8988T (cell line): ENCODE measurements at places on chromosomes 12 and 14.
A peak's percentile ranks its signal among the peaks of the same experiment; 100 is the strongest.

DNA sequence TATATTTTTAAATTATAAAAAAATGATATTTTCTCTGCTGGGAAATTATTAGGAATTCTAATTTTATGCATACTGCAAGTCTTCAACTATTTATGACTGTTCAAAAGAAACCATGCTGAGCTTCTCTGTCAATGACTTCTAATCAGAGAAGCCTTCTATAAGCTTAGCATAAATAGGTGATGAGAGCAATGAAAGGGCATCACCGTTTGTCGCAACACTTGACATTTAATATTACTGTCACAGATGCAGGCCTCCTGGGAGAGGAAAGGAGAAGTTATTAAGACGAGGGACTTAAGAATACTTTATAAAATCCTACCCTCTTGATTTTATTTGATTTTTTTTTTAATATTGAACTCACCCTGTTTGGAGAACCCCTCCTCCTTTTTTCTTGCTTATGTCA, 69.8 kb downstream of the CAPZA3 start:
- DNase-seq = no peak

GRCh38 chr14:97724265-97724731, 927.1 kb downstream of the VRK1 start:
- DNase-seq = no peak

- DNase-seq = no peak
Measured at GRCh38 chr14:75456997-75457335, 29.1 kb downstream of the JDP2 start.

- DNase-seq = no peak
Measured at GRCh38 chr12:132063491-132063890, 80.6 kb downstream of the DDX51 start.

DNA sequence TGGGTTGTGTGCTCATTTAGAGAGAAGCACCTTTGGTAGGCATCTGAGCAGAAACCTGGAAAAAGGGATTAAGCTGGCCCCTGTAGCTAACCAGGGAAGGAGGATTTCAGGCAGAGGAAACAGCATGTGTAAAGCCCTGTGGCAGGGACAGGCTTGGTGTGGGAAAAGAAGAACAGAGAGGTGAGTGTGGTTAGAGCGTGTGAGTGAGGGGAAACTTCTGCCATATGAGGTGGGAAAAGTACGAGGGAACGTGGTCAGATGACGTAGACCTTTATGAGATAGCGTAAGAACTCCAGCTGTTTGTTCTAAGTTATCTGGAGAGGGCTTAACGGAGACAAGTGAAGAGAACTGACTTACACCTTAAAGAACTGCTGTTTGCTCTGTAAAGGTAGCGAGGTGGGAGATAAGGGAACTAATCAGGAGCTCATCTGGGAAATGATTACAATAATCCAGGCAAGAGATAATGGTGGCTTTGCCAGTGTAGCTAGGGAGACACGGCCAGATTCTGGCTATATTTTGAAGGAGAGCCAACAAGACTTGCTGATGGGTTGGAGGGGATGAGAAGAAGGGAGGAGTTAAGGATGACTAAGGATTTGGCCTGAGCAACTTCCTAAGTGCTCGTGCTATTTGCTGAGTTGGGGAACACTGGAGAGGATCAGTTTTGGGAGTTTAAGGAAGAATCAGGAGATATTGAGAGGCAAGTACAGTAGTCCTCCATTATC, 234.0 kb downstream of the ETNK1 start:
- DNase-seq = no peak

DNA sequence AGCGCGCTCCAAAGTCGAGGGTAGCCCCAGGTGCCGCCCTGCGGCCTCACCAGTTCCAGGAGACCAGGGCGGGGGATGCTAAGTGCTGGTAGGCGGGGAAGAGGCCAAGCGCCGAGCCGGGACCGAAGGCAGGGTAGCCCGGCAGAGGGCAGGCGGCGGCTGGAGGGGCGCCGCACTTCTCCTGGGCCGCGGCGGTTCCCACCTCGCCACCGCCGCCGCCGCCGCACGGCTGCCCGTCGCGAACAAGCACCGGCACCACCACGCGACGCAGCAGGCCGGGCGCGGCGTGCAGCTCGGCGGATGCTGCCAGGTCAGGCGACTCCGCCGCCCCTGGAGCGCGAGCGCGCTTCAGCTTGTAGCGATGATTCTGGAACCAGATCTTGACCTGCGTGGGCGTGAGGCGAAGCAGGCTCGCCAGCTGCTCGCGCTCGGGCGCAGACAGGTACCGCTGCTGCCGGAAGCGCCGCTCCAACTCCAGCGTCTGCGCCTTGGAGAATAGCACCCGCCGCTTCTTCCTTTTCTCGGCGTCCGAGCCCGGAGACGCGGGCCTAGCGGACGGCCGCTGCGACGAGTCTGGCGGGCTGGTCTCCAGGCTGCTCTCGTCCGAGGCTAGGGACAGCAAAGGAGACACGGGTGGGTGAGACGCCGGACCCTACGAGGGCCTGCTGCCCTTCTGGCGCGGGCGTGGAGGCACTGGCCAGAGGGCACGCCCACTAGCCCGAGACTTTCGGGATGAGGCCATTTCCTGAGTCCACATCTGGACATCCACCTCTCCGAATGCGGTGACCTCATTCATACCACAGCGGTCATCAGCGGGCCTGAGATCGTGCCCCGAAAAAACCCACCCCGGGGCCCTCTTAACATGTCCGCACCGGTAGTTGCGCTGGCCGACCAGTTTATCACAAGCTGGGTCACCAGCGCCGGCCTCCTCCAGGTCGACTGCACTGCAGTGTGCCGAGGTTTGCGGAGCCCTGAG, 1.3 kb downstream of the NKX2-8 start:
- DNase-seq = peak; percentile 47

DNA sequence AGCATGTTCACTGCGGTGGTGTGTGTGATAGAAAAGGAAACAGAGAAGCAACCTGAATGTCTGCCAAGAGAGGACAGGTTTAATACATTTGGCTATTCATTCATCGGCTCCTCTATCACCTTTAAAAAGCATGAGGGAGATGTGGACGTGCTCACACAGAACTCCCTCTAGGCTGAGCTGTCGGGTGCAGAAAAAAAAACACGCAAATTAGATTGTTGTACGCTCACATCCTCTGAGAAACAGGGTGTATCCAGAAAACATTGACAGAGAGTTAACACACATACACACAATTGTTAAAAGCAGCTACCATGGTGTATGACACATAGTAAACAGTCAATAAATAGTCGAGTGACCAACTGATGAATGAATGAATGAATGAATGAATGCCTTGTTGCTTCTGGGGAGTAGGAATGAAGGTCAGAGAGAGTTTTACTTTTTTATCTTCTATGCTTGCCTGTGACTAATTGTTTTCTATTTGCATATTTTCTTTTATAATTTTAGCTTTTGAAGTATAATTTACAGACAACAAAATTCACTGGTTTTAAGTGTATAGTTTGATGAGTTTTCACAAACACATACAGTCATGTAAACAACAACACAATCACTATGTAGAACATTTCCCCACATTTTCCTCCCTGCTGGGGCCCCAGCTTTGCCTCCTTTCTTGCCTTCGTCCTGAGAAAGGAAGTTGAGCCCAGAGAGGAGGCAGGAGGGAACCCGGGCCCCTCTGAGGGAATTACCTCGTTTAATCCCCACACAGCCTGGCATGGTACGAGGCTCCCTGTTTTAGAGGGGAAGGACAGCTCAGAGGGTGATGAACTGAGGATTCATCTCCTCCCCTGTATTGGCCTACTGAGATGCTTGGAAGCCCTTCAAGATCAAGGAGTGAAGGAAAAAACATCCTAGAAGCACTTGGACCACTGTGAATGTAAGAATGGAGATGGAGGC, 19.7 kb upstream of the FAM222A start:
- no peak for DNase-seq

GRCh38 chr14:100592461-100592891, 5.3 kb upstream of the BEGAIN start:
- DNase-seq = no peak

- DNase-seq = no peak
Measured at GRCh38 chr12:24838531-24838950, 110.4 kb downstream of the BCAT1 start.

DNA sequence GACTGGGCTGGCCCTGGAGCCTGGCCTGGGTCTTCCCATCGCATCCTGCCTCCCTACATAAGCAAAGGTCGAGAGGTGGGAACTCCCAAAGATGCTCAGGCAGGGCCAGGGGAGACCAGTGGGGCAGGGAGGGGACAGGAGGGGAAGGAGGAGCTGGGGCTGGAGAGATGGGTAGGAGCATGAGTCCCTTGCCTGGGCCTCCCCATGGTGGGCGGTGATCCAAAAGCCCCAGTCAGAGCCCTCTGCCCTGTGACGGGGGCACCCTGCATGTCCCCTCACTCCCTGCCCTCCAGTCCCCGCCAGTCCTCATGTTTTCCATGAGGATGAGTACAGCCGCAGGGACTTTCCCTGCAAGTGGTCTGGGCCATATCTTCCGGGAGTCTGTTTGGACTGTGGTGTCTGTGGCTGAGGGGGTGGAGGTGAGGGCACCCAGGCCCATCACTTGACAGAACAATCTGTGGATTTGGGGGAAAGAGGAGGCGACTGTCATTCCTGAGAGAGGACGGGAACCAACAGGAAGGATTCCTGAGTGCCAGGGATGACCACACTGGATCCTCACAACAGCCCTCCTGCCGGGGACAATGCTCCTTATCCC, 9.3 kb downstream of the BDKRB2 start:
- no peak for DNase-seq

GRCh38 chr14:92647797-92648279, 100.6 kb downstream of the LGMN start:
- no peak for DNase-seq

- DNase-seq = no peak
Measured at GRCh38 chr12:65624554-65625086, 199.7 kb upstream of the HMGA2 start.

- DNase-seq = no peak
Measured at GRCh38 chr12:92656911-92657310, 45.9 kb upstream of the PLEKHG7 start.

DNA sequence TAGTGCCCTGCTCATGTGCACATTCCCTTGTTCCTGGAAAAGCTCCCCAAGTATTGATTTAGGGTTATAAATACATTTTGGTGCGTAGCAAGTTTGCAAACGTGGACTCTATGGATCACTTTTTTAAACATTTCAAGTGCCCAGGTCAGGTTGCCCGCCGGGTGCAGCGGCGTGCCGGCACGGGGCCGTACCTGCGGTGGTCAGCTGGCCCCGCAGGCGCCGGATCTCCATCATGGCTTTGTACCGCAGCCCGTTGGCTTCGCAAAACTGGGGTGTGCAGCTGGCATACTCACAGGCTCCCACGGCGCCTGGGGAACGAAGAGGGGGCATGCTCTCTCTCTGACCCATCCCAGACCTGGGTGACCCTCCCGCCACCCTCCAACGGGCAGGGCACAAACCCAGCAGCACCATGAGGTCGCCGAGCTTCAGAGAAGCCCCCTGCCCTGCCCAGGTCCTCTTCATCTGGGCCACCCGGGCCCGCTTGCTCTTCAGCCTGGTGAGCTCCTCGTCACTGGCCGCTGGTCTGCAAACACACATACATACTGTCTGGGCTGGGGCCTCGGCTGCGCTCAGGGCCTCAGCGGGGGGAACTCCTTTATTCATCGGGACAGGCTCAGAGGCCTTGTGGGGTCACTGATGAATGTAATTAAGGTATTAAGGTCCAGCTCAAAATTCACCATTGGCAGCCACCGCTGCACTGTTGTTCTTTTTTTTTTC, 35.1 kb downstream of the DHX37 start:
- DNase-seq = no peak

DNA sequence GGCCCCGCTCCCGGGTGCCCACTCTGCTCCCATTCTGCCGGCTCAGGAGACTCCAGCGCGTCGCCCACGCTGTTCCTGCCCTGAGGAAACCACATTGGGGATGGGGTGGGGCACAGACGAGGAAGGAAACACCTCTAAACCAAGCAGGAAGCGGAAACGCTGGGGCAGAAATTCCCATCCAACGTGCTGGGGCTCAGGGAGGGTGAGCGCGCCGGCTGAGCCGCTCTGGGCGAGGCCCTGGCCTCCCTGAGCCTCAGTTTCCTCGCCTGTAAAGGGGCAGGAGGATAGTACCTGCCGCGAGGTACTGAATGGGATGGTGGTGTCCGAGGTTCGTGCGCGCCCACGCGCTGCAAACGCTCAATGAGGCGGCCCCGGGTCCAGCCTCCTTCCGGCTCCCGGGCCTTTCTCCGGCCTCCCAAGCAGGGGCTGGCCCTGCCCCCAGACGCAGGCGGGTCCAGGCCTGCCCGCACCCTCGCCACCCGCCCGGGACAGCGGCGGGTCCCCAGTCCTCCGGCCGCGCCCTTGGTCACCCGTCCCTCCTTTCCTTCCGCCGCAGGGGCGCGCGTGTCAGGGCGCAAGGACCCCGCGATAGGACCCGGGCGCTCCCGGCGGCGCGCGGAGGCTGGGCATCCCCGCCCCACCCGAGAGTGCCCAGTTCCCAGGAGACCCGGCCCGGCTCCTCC, 673 bp downstream of the BEGAIN start:
- no peak for DNase-seq

- no peak for DNase-seq
Measured at GRCh38 chr12:27148791-27149190, 66.4 kb upstream of the C12orf71 start.

GRCh38 chr14:60212503-60213371, 36.3 kb upstream of the PPM1A start:
- no peak for DNase-seq
